ENCODE measurements at places on chromosomes 2 and 18. TPM values are rescaled to one million over a fixed set of nuclear protein-coding genes. Genes with fewer than 3 reads are reported as not detected.

GAREM2 gene
- total RNA-seq, result 23.8 TPM

DNA sequence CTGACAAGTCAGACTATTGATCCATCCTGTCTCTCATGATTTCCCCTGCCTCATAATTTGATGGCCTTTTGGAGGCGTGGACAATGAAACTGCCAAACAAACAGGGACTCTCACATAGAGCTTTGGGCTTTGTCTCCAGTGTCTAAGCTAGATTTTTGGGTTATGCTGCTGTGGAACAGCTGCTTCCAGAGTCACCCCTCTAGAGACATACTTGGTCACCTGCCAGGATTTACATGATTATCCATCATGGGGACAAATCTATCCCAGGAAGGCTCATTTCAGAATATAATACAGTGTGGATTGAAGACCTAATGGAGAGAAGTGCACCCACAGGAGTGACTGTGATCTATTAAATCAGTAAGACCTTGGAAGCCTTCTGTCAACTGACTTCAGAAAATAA lies 159.6 kb downstream of the SLC8A1 start:
- DNase-seq, result no peak

- DNase-seq, result no peak
Observed at GRCh38 chr18:48181087-48181823, 227.9 kb downstream of the ZBTB7C start.

GRCh38 chr2:180990337-180990736 lies 9.9 kb downstream of the UBE2E3 start:
- DNase-seq, result no peak

- no peak for DNase-seq
Observed at GRCh38 chr18:35328868-35329267, 15.4 kb downstream of the ZNF24 start.

GRCh38 chr2:207432453-207432852 lies 97.3 kb upstream of the CREB1 start:
- DNase-seq, result no peak

DNA sequence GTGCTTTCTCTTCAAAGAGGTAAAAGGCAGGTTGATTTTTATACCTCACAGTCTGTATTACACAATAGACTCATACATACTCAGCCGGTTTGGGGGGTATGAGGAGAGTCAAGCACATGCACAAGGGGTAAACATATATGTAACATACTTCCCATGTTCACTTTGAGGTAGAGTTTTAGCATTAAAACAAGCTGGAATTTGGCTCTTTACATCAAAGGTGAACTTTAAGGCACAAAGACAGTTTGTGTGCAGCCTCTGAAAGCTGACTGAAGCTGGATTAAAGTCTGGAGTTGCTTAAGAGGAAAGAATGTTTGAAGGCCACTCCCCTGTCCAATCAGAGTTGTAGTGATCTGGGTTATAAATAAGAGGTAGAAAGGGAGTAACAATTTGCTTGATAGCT lies 282.0 kb downstream of the DPP10 start:
- DNase-seq, result no peak

DNA sequence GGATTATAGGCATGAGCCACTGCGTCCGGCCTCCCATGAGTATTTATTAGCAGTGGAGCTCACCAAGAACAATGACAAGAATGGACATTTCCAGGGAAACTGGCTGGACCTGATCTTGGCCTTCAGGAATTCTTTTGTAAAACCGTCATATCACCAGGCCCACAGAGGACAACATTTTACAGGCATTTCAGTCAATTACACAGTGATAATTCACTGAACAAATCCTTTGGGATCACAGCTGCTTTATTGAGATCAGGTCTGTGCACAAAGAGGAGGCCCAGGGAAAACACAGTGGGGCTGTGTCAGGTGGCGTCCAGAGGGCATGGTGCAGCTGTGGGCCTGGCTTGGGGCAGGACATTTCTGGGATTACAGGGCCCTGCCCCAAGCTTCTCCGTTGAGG lies 30.1 kb upstream of the GTF2A1L start:
- no peak for DNase-seq
